ENCODE measurements at places on chromosomes 5 and 9.

DNA sequence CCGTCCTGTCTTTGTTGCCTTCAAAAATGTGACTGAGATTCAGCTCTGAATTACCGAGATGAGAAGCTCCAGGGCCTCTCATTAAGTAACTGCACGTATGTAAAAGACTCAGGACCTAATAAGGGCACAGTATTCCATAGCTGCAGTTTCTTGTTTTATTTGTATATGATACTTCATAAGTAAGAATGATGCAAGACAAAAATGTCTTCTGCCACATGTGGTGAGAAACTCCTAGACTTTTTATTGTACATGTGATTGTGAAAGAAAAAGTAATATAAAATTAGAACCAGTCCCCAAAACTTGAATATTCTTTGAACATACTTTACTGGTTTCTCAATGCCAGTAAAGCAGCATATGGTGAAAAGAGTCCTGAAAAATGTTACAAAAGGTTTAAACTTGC, 110.1 kb upstream of the OTULINL start:
- DNase-seq, result no peak

GRCh38 chr5:2387634-2388325, 363.7 kb downstream of the IRX2 start:
- no peak for DNase-seq

GRCh38 chr5:24347158-24347557, 297.6 kb downstream of the CDH10 start:
- no peak for DNase-seq

DNA sequence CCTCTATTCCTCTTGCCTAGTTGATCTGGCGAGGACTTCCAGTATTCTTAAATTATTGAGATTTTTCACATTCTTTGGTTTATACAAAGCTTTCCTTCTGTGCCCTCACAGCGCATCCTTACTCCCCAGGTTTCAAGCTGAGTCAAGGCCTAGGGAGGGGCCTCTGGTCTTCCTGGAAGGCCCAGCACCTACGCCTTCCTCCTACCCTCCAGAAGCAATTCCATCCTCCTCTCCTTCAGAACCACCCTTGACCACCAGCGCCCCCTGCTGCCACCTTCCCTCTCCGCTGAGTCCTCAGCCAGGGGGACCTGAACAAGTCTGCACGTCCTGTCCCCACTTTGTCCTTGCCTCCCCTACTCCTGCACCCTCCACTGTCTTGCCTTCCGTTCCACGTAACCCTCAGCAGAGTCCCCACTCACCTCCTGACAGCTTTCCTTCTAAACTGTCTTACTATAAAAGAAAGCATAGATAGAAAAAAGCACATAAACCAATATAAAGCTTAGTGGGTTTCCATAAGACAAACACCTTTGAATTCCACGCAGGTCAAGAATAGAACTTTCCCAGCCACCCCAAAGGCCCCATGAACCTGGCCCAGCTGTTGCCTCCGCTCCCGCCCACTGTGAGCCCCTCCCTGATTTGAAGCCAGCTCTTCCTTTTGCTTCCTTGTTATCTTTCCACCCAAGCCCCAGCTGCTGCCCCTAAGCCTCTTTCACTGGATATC, 63.0 kb upstream of the CTSL start:
- DNase-seq, result peak; percentile 84

DNA sequence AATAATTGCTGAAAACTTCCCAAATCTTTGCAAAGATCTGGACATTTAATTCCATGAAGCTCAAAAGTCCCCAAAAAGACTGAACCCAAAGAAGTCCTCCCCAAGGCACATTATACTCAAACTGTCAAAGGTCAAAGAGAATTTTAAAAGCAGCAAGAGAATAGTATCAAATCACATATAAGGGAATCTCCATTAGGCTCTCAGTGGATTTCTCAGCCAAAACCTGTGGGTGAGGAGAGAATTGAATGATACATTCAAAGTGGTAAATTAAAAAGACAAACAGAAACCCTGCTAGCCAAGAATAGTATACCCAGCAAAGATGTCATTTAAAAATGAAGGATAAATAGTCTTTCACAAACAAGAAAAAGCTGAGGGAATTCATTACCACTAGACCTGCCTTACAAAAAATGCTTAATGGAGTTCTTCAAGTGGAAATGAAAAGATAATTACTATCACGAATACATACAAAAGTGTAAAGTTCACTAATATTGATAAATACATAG, 134.1 kb downstream of the NDUFS4 start:
- no peak for DNase-seq

- DNase-seq, result no peak
Measured at GRCh38 chr5:83322273-83322924, 149.1 kb upstream of the VCAN start.

DNA sequence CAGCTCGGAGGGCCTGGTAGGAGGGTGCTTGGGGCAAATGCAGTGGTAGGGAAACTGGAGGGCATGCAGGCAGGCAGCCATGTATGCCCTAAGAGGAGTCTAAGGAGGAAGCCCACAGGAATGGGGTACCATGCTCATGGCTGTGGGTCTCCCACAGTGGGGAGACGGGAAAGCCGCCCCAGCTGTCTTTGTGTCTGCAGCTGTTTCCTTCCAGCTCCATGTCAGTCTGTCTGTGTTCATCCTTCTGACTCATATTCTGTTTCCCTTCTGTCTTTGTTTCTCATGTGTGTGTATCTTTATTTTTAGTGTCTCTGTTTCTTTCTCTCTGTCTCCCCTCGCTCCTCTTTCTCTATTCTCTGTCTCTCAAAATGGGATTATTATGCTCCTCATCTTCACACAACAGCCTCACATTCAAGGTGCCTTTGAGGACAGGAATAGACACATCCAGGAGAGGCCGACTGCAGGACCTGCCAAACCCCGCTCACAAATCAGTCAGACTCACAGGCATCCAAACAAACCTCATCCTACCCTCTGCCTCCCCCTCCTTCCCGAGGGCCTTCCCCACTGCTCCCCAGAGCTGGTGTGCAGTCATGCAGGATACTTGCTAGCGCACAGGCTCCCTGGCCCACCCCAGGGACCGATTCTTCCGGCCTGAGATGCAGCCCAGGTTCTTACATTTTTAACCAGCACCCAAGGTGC, 68.4 kb upstream of the RARS1 start:
- no peak for DNase-seq

DNA sequence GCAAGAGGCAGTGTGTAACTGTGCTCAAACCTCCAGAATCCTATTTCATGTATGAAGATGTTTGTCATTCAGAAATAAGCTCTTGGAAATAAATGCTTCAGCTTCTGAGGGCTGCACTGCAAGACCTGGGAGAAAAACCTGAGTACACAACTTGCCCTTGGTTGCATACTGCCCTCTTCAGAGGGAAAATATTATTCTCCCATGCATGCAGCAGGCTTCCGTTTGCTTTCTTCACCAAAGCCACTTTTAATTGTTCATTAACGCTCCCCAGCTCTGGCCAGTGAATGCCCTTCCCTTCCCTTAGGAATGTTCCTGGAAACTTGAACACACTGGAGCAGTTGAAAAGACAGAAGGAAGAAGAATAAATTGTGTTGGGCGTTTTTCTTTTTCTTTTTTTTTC, 2.5 kb upstream of the WHRN start:
- no peak for DNase-seq

DNA sequence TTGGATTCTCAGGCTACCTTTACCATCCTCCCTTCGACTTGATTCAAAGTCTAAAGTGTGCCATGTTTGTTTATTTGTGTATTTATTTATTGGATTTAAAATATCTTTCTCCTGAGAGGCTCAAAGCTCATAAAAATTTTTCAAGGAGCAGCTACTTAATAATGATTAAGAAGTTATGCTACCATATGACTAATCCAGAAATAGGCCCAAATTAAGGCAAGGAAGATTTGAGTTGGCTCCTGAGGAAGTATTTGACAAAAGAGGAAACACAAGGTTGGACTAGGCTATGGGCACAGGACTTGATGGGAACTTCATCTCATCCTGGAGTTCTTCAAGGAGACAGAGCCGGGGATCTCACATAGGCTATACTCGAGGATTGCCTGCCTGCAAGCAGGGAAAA, 22.4 kb upstream of the PPP2CA start:
- no peak for DNase-seq

GRCh38 chr5:62575489-62575888, 3.1 kb upstream of the LRRC70 start:
- no peak for DNase-seq

DNA sequence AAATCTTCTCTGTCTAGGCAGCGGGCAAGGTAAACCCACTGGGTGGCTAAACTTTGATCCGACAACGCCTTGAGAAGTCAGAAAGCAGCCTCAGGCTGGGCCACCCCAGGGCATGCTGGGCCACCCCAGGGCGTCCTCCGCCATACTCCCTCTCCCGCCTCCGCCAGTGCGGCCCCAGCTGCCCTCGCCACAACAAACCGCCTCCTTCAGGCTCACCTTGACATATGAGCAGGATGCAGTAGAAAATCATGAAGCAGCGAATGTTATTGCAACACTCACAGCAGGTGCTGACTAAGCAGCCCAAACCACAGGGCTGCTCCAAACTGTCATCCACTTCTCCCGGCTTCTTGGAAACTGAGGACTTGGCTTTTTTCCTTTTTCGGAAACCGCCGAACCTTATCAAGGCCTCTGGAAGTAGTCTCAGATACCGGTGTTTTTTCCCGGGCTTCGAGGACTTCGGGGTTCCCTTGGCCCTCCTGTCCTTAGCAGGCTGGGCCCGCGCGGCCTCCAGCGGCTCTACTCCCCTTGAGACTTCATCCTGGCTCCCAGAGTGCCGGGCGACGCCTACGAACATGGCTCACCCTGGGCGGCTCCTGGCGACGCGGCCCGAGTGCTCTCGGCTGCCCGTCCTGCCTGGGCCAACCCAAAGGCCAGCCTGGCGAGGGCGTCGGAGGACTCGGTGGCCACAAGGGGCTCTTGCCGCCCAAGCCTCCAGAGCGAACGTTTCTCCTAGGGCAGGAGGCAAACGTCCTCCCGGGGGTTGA, at the start of gene SLCO6A1:
TSS of gene SLCO6A1 (minus strand) at position 731 of the 764 bp plus-strand sequence. CDS start at position 574, 157 bp downstream.
- DNase-seq, result no peak

DNA sequence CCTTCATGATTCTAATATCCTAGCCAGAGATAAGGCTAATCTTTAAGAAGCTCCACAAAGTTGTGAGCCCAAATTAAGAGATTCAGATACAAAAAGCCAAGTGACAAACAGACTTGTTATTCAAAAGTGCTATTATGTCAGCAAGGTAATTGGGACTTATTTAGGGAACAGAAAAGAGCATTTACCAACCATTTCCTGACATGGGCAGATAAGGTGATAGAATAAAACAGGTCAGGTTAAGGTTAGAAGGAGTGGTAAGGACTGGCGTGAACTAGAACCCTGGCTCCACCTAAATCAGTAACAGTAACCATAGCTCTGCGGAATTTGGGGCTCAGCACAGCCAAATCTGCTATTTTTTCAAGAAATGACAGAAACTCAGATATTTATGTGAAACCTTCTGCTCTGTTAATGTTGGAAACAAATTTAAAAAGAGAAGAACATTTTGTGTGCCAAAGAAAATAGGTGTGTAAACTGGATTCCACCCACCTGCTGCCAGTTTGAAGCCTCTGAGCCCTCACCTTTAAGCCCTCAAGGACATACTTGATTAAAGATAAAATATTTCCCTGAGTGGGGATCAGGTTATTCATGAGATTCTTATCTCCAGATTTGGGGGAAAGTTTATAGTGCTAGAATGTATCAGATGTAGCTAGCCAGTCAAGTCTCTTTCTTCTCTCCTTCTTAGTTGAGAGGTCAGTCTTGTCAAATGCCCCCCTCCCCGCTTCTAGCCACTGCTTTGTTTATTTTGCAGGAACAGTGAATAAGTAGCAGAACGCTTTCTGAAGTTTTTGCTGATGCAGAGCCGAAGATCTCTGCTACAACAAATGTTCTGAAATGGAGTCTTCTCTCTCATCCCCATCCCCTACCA, 10.2 kb upstream of the ERMP1 start:
- no peak for DNase-seq

- DNase-seq, result no peak
Measured at GRCh38 chr5:172162323-172162986, 25.6 kb downstream of the STK10 start.

DNA sequence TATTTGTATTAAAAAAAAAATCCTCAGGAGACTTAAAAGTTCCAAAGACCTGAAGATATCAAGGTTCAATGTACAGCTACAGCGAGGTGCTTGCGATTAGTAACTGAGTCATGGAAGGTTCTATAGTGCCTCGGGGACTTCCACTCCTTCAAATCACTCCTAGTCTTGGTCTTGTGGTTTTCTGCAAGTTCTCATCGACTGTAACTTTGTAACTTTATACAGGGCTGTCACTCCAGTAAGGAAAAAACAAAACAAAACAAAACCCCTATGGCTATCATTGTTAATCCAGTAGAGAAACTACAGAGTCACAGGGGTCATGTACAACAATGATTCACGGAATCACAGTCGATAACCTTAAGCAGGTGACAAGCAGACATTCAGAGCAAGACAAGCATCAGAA, 39.8 kb upstream of the SELENOP start:
- no peak for DNase-seq

DNA sequence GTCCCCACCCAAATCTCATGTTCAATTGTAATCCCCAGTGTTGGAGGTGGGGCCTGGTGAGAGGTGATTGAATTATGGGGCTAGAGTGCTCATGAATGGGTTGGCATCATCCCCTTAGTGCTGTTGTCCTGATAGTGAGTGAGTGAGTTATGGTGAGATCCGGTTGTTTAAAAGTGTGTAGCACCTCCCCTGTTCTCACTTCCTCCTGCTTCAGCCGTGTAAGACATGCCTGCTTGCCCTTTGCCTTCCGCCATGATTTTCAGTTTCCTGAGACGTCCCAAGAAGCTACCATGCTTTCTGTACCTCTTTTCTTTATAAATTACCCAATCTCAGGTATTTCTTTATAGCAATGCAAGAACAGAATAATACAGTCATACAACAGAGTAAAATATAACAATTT, 742 bp upstream of the LECT2 start:
- DNase-seq, result no peak

- DNase-seq, result no peak
Measured at GRCh38 chr9:13580760-13581159, 301.3 kb upstream of the MPDZ start.

- no peak for DNase-seq
Measured at GRCh38 chr9:38026021-38026809, 42.8 kb downstream of the SHB start.

DNA sequence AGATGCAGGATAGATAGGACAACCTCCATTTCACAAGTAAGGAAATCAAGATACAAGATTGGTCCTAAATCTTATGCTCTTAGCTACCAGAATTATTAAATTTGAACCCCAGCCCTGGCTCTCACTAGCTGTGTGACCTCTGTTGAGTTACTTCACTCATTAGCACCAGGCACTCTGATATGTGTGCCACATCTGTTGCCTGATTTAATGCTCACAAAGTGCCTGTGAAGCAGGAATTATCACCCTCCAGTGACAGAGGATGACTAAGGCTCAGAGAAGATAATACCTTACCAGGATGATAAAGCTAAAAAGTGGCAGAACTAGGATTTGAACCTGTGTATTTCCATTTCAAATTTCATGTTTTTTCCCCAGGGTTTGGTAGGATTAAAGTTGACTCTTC, 110.0 kb downstream of the PLPPR1 start:
- DNase-seq, result no peak

- peak; percentile 51 for DNase-seq
Measured at GRCh38 chr9:26974927-26975326, 18.7 kb downstream of the IFT74 start.

- DNase-seq, result no peak
Measured at GRCh38 chr9:5557606-5558587, 47.6 kb downstream of the PDCD1LG2 start.

- DNase-seq, result no peak
Measured at GRCh38 chr5:33338336-33339110, 102.2 kb upstream of the TARS1 start.

All from ecto neural progenitor cell (in vitro differentiated cells).